ENCODE measurements at places on chromosomes 6 and 20.

- DNase-seq: no peak
These were observed 41.2 kb upstream of the PROKR2 start for GRCh38 chr20:5357946-5358345.

GRCh38 chr6:14921170-14921569, 324.7 kb upstream of the JARID2 start:
- no peak for DNase-seq

DNA sequence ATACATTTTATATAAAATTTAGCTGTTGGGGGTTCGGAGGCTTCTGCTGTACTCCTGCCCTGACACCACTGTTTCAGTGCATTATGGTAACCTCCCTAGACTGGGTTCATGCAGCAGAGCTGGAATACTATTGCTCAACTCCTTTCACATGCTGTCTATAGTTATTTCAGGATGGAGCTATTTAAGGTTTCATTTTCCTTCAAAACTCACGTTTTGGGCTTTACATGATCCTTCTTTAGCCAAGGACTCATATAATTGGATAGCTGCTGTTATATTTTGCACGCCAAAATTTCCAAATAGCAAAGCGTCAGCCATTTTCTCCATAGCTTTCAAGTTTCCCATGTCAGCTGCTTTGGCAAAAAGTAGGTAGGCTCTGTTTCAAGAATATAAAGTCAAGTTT, 76.8 kb downstream of the SEL1L2 start:
- no peak for DNase-seq

- peak; percentile 62 for DNase-seq
These were observed 4.2 kb upstream of the NTSR1 start for GRCh38 chr20:62704341-62704948.

Data from NCI-H524 treated with DMSO at 0.1 percent for 48 hours (cell line).